ENCODE measurements at places on chromosomes 7 and 10.

- DNase-seq = no peak
Observed at GRCh38 chr7:46032353-46032752, 111.3 kb upstream of the IGFBP3 start.

GRCh38 chr7:91137153-91137787 lies 127.0 kb upstream of the FZD1 start:
- no peak for DNase-seq

DNA sequence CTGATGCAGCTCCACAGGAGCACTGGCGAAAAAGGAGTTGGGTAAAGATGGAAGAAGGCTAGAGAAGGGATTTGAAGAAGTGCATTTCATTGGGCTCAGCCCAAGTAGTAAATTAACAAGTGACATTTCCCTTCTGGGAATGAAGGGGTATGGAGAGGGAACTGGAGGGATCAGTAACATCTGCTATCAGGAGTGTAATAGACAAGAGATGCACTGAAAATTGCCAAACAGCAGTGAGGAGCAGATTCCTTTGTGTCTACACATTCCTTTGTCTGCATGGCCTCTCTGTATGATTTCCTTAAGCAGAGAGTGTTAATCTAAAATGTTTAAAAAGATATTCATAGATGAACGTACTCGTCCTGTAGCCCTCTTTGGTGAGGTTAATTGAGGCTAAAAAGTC lies 148.2 kb upstream of the FERD3L start:
- no peak for DNase-seq

DNA sequence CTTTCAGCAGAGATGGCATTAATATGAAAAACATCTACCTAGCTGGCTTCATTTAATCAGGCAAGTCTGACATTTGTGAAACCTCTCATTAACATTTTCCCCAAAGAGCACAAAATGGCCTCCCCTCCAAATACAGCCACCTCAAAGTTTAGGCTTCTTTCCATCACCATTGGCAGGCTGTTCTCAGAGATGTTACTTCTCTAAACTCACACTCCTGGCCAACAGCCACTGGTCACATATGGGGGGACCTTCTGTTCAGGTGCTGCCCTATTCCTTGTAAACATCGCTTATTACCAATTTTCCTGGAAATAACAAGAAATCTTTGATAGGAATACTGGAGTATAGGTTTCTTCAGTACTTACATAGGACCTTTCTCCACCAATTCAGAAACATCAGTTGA lies 69.5 kb downstream of the GBF1 start:
- DNase-seq = no peak

- no peak for DNase-seq
Observed at GRCh38 chr10:99115703-99116102, 119.9 kb downstream of the HPSE2 start.

DNA sequence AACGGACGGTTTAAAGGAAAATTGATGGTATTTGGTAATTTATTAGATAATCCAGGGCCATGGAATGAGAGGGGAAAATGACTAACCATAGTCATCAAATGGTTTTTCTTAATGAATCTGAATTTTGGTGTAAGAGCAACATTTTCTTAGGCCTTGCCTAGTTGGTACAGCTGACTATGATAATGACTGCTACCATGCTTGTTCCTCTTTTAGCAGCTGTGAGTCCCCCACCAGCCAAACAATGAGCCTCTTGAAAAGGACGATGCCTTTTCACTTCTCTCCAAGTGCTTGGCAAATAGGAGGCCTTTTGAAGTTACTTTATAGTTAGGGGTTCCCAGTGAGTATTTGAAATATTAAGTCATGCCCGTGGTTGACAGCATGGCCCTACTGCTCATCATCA lies 53.0 kb downstream of the TRUB1 start:
- no peak for DNase-seq

DNA sequence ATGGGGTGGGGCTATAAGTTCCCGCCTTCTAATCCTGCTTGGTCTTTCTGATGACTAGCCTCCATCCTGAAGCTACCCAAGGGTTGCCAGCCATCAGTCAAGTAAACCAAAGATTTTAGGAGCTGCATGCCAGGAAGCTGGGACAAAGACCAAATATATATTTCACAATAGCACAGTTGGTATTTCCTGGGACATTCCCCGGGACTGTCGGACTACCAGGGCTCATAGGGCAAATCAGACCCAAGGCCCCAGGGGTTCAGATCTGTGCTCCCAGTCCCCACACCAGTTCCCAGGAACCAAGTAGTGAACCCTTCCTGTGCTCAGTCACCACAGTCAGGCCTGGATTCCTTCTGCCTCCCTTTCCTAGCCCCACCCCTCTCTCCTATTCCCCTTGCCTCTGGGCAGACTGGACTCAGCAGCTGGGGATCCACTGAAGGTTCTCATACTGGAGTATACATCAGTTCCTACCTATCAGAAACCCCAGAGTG lies 5.7 kb upstream of the CXCL12 start:
- peak; percentile 9 for DNase-seq

DNA sequence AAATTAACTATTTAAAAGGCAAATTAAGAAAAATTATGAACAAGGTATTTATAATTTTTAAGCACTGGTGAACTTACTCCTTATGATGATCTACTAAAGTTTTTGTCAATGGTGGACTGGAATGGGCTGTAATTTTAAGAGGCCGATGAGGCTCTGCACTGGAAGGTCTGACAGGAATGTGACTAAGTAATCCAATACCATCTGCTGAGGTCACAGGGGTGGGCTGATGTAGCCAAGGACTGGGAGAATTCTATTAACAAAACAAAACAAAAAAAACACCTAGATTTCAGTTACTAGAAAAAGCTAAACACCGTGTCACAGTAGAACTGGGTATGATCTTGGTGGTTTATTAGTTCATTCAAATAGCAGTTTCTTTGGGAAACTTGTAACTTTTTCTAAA lies 75.9 kb downstream of the NRBF2 start:
- DNase-seq = no peak

- no peak for DNase-seq
Observed at GRCh38 chr10:59655309-59655708, 54.3 kb downstream of the SLC16A9 start.

- no peak for DNase-seq
Observed at GRCh38 chr10:17758896-17759295, 6.9 kb downstream of the TMEM236 start.

- no peak for DNase-seq
Observed at GRCh38 chr10:100204370-100204769, 18.5 kb upstream of the ERLIN1 start.

DNA sequence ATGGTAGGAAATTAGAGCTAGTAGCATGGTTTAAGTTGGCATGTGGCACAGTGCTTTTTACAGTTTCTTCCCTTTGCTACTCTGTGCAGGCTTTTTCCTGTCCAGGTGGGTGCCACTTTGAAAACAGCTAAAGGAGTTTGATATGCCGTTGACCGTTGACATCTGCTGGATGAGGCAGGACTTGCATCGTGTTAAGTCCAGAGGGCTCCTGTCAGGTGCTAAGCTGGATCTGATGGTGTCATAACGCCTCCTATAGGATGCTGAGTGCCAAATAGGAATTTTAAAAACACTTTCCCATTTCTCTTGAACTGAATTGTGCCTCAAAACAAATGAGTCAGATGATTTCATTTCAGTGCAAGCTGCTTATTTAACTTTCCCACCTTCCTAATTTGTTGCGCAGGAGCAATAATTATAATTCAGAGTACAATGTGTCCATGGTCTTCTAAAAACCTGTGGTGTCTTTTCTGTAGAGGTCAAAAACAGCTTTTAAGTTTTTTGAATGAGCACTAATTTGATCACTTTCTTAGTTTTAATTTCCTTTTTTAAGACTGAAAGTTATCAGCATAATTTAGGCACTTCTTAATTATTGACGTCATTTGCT lies 178.3 kb downstream of the CDCA7L start:
- DNase-seq = peak; percentile 37

GRCh38 chr10:32972929-32973328 lies 14.9 kb upstream of the ITGB1 start:
- no peak for DNase-seq

GRCh38 chr7:958221-959200 lies 4.0 kb upstream of the ADAP1 start:
- peak; percentile 14 for DNase-seq

GRCh38 chr7:75937958-75938786 lies 23.2 kb downstream of the POR start:
- DNase-seq = peak; percentile 54

- DNase-seq = no peak
Observed at GRCh38 chr7:129771201-129771927, 159.8 kb downstream of the NRF1 start.

DNA sequence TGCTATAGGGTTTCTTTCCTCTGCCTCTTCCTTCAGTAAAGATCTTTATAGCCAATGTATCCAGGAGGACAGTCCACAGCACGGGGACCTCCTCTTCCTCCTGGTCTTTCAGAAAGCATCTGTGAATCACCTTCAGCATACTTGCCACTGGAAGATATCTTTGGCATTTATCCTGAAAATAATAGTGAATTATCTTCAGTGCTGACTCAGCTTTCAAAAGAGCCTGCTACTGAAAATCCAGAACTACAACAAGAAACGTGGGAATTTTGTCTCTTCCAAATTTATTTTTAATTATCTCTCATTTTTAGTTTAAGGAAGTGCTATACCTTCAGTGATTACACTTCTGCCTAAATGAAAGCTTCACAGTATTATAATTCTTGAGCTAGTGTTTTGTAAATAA lies 7.6 kb upstream of the UNC5B start:
- DNase-seq = no peak

GRCh38 chr7:5435291-5436002 lies 11.8 kb upstream of the TNRC18 start:
- DNase-seq = peak; percentile 18

GRCh38 chr10:5655121-5655520 lies 11.3 kb downstream of the ASB13 start:
- no peak for DNase-seq

GRCh38 chr10:57723305-57723704 lies 544.4 kb downstream of the IPMK start:
- no peak for DNase-seq

DNA sequence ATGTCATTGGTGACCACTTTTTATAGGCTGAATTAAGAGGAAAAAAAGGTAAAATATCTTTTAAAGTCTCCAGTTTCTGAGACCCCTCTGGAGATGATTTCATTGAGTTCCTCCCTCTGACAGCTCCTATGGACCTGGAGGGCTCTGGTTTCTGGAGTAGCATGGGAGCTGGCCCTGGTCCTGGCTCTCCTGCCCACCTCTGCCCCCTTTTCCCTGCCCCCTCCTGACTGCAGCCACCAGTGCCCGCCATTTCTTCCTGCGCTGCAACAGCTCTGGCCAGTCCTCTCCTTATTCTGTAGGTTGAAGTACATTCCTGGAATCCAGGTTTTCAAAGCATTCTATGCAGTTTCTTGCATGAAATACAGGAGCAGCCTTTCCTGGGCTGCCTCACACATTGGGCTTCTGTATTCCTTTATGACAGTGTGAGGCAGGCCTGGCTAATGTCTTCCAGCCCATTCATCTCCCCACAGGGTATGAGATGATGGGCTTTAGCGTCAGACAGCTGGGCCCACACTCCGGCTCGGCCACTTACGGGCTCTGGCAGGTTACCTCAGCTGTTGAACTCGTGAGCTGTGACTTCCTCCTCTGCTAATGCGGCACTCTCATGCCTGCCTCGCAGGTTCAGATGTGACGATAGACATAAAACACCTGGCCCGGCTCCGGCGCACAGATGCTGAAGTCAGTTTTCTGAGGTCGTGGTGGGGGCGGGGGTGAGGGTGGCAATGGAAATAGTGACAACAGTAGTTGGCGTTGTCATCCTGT lies 101.7 kb downstream of the MGMT start:
- DNase-seq = no peak

- no peak for DNase-seq
Observed at GRCh38 chr10:132101529-132101928, 35.8 kb downstream of the JAKMIP3 start.

GRCh38 chr10:95513941-95514392 lies 47.2 kb downstream of the SORBS1 start:
- DNase-seq = peak; percentile 41

- no peak for DNase-seq
Observed at GRCh38 chr10:29878492-29878891, 180.9 kb downstream of the JCAD start.

GRCh38 chr10:349081-349480 lies 213.8 kb downstream of the ZMYND11 start:
- no peak for DNase-seq

DNA sequence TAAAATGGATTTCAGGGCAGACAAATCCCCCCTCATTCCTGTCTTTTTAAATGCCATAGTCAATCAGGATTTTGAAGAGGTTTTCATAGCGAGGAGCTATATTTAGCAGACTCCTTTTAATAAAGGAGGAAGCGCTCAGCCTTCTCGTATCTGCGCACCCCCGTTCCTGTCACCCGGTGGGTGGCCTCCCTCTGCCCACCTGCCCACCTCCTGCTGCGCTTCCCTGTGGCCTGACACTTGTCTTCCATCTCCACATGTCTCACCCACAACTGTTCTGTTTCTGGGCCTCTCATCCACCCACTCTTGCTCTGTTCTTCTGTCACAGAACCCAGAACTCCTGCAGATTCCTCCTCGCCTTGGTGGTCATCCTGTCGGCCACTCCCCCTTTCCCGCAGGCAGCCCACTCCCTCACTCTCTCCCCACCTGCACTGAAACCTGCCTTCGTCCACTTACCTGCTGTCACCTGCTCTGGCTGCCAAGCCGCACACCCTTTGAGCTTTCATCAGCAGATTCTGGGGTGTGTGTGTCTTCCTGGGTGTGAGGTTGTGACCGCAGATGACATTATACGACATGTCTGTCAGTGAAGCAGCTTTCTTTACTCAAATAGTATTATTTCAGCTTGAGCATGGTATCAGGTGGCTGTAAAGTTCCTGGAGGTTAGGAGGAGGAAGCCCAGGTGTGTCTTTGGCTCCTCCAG lies 163.5 kb upstream of the AGK start:
- no peak for DNase-seq

- DNase-seq = no peak
Observed at GRCh38 chr7:20323595-20323994, 7.1 kb upstream of the ITGB8 start.

DNA sequence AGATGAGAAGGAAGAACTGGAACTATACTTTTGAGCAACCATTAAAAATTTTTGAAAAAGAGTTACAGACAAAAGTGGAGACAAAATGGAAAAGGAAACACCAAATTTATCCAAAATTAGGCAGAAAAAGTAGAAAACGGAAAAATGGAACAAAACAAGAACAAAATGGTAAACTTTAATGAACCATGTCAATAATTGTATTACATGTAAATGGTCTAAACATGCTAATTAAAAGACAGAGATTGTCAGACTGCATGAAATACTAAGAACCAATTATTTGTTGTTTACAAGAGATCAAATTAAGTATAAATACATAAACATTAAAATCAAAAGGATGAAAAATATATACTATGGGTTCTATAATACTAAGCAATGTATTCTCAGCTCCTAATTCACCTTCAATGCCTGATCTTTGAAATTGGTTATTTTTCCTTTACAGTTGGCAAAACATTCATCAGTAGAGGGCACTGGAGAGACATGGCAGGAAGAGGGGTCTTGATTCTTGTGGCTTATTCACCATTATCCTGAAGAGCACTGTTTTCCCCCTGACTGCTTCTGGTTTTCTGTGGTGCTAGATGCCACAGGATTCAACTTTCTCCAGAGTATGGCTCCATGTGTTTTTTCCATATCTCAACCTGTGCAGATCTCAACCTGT lies 124.9 kb downstream of the ELFN1 start:
- no peak for DNase-seq

- peak; percentile 23 for DNase-seq
Observed at GRCh38 chr7:120272701-120273475, at the start of gene KCND2. TSS of gene KCND2 (plus strand) at chr7:120273175.

- DNase-seq = no peak
Observed at GRCh38 chr7:70596598-70596913, 535.4 kb upstream of the GALNT17 start.
